ENCODE measurements at places on chromosomes 4 and X. TPM values are rescaled to one million over a fixed set of nuclear protein-coding genes. Genes with fewer than 3 reads are reported as not detected.

GRCh38 chr4:64911846-64912245 is 502.6 kb upstream of the TECRL start:
- DNase-seq = no peak

DNA sequence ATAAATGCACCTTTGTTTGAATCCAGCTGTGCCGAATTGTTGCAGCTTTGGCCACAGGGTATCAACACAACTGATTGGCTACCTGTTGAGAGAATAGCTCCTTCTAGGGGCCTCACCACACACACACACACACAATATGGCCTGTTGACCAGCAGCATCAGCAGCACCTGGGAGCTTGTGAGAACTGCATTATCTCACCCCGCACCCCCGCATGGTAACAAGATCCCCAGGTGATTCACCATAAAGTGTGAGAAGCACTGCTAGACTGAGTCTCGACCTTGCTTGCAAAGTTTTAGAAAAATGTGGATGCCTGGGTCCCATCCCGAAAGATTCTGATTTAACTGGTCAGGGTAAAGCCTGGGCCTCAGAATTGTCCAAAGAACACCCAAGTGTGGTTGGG is 176.9 kb upstream of the PRPS2 start:
- DNase-seq = no peak

GRCh38 chr4:142034101-142034500 is 397.7 kb downstream of the IL15 start:
- no peak for DNase-seq

- no peak for DNase-seq
Measured at GRCh38 chr4:185149392-185149791, 6.3 kb downstream of the SLC25A4 start.

GRCh38 chr4:180377741-180378140 is 1865.5 kb upstream of the TENM3 start:
- DNase-seq = no peak

GRCh38 chrX:67613996-67614395 is 70.2 kb downstream of the AR start:
- DNase-seq = no peak

Gene PTPN13
- 9.5 TPM for total RNA-seq

DNA sequence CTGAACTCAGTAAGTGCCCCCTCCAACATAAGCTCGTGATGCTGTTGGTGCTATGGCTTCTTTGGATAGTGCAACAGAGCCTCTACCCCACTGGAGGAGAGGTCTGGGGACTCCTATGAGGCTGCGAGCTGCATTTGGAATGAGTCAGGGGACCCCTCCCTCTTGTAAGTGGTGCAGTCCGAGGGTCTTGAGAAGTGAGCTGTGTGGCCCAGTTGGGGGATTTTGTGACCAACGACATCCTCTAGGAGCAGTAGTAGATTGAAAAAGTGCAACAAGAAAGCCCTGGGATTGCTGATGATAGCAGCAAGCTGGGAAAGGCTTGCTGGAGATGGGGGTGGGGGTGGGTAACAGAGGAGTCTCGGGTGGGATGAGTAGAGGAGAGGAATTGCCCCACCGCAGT is 3.1 kb downstream of the FRMPD3 start:
- DNase-seq = no peak

GRCh38 chr4:40940317-40940741 is 190.6 kb downstream of the NSUN7 start:
- DNase-seq = peak; percentile 62

Gene POU4F2
- not detected for total RNA-seq

- no peak for DNase-seq
Measured at GRCh38 chr4:97507587-97508245, 635.6 kb downstream of the STPG2 start.

Gene STOX2
- 9.1 TPM for total RNA-seq

DNA sequence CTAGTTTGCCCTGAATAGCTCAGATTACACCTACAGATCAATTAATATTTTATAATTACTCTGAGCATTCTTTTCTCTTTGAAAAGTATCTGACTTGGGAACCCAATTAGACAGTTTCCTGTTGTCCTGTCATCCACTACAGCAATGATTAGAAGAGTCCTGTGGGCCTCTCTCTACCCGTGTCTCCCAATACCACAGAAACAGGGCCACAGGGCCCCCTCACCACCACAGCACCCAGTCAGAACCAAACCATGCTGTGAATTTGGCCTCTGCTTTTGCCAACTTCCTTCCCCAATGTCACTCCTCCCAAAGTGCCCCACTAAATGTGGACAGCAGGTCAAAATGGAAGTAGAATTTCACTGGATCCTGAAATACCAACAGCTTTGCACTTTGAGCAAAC is 10.3 kb downstream of the USP46 start:
- DNase-seq = no peak

GRCh38 chr4:111842336-111842735 is 302.9 kb upstream of the FAM241A start:
- DNase-seq = no peak

DNA sequence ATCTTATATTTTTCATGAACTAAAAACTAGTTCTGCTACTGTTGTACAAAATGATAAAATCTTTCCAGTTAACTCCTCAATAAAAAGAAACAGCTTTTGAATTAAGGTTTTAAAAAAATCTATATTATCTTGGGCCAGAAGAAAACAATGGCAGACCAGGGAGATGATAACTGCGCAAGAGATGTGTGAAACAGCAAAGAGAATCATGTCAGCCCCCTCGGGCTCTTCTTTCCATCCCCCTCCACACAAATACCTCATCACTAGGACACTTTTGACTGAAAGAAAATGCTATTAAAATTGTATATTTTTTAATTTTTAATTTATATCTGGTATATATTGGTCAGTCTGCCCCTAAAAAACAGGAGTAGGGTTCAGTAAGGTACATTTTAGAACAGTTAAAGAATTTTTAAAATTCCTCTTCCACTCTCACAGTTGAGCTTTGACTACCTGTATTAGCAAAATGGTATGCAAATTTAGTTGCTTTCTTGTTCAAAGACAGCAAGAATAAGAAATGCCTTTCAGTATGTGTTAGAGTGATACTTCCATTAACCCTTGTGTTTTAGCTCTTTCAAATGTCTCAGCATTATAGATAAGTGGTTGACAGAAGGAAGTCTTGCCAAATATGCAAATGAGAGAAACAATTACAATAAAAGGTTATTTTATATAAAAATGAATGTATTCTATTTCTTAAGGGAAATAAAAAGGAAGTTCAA is 36.4 kb upstream of the LCORL start:
- DNase-seq = no peak

DNA sequence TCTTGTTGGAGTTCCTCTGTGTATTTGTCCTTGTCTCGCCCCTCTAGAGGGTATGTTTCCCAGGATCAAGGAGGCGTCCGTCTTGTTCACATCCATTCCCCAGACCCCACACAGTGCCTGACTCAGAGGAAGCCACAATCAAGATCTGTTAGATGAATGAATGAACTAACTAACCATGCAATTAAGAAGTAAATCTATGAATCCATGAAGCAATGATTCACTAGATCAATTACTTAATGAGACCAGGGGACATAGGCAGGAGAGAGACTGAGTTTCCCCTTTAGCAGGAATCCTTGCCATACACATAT is 11.9 kb downstream of the BLOC1S4 start:
- no peak for DNase-seq

DNA sequence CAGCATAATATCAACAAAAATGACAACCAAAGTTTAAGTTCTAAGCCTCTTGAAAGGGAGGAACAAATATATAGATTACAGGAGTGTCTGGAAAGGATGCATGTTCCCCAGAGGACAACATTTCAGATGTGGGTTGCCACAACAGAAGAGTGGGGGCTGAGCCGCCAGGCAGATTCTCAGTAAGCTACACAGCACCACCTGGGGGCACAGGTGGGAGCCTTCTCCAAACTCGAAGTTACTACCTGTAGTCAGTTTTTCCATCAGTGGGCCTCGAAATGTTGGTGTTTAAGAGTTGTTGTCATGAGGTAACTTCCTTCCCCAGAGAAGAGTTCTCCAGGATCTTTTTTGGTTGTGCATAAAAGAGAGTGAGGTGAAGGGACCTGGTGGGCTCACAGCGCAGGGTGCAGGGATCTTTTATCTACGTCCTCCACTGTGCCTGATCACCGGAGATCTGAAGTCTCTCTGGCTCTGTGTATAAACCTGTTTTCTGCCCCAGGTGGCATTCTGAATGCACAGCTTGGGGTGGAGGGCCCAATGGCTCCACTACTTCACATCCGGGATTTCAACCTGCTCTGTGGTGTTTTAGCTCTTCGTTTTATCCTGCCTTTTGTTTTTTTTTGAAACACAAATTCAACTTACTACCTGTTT is 58.4 kb upstream of the STS start:
- DNase-seq = no peak

- DNase-seq = no peak
Measured at GRCh38 chrX:85905851-85906250, 141.5 kb downstream of the CHM start.

DNA sequence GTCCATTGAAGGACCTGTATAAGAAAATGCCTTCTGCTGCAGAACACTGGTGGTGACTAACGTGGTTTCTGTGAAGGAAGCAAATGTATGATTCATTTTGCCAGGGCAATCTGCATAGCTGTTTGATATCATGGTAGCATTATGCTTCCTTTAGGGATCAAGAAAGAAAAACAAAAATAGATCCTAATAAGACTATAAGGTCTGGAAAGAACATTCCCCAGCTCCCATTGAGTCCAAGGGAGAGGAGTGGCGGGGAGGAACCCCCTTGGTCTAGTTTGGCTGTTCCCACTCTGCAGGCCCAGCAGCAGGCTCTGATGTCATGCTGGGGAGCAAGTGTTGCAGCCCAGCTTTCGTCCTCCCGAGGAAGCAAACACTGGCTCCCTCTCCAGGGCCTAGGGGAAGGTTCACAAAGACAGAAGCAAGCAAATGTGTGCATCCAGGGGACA is 154.5 kb upstream of the GALNT7 start:
- DNase-seq = peak; percentile 28

Gene TIGD4
- total RNA-seq = 0.10 TPM

Gene CTAG1B
- not detected for total RNA-seq

DNA sequence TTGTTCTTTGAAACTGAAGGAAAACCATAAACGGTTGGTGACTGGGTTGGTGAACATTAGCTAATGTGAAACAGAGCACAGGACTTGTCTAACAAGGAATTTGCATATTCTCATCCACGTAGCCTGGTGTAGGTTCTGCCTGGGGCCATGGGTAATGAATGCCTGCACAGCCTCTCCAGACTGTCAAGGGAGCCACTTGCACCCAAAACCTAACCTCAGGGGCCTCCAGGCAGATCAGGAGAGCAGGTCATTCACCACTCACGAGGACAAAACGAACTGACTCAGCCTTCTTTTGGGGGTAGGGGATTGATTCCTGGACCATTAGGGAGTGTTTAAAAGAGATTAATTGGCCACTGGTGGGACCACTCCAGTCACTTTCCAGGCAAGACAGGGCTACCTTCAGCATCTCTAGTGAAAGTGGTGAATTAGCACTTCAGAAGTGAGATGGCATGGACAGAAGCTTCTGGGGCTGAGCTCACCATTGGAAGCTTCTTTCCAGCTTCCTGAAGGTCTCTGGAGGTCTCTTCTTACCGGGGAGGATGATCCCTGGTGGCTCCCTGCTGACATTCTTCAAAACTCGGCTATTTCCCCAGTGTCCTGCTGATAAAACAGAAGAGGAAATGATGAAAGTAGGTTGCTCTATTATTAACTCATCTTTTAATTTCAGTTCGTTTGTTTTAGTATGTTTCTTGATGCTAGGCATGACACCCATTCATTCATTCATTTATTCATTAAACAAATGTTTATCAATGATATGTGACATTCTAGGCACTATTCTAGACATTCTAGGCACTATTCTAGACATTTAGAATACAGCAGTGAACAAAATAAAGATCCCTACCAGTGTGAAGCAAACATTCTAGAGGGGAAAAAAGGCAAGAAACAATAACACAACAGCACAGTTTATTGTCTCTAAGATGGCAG is 104.5 kb upstream of the LNX1 start:
- no peak for DNase-seq

GRCh38 chr4:41057467-41057866 is 156.9 kb downstream of the APBB2 start:
- DNase-seq = no peak

Gene AKAP4
- not detected for total RNA-seq

GRCh38 chr4:56981795-56982201 is 3.1 kb downstream of the POLR2B start:
- no peak for DNase-seq

All from left cardiac atrium (tissue), 4 donors.